ENCODE measurements at places on chromosomes 5 and 9.

DNA sequence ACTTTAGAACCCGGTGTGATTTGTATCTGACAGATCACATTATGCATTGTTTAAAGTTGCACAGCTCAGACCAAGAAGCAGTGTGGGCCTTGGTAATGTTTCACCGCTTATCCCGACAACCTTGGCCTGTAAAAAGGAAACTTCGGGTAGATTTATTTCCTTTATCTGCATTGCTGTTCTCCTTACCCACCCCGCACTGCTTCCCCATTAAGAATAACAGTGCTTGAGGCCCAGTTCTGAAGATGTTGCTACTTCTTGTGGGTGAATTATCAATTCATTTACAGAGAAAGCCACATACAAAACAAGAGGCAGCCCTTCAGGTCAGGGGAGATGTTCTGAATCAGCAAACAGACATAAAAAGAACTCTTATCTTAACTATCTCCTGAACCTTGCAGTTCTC, 8.4 kb downstream of the SMARCA2 start:
- DNase-seq, result no peak

DNA sequence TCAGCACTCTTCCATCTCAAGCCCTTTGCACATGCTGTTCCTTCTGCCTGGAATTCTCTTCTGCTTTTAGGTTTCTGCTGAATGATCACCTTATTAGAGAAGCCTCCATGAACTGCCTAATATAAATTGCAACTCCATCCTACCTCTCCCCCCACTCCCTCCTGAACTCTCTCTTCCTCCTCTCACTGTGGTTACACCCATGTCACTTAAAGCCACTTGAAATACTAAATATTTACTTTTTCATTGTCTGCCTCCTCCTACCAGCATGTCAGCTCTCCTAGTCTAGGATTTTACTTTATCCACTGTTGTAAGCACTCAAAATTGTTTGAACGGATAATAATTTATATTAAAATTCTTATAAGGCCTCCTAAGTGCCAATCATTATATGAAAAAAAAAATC, 43.8 kb downstream of the ACTL7B start:
- no peak for DNase-seq

- no peak for DNase-seq
Measured at GRCh38 chr9:96854651-96855273, 448 bp upstream of the ZNF782 start.

- DNase-seq, result no peak
Measured at GRCh38 chr5:84494453-84494852, 109.8 kb upstream of the EDIL3 start.

GRCh38 chr5:134975843-134976242, 8.1 kb downstream of the CATSPER3 start:
- no peak for DNase-seq

GRCh38 chr5:81046041-81046440, 85.9 kb downstream of the RASGRF2 start:
- DNase-seq, result no peak

DNA sequence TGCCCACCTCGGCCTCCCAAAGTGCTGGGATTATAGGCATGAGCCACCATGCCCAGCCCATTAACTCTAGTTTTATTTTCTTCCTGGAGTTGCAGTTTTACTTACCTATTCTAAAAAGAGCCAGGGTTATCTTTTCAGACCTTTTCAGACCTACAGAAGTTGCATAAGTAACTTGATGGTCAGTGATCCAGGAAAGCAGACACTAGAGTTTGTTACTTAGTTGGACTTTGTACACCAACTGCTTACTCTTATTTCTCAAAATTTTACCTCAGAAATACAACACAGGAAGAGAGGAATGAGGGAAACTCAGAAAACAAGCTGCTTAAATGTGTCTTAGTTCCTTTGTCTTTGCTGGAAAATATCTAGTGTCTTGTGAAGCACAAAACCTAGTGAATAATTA, 25.4 kb downstream of the RAD23B start:
- DNase-seq, result no peak

DNA sequence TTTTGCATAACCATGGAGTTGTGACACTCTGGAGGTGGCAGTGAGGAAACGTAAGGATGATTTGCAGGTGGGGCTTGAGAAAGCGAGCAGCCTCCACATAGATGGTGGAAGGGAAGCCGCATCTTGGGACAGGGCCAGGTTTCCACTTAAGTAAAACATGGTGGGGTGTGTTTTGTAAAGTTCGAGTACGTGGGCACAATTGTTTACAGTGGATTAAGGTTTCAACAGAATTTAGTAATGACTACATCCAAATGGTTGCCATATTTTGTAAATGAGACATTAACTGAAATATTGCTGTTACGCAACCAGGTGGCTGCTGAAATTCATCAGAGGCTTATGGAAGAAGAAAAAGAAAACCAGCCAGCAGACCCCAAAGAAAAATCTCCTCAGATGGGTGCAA, 85.4 kb upstream of the IL7R start:
- DNase-seq, result no peak

DNA sequence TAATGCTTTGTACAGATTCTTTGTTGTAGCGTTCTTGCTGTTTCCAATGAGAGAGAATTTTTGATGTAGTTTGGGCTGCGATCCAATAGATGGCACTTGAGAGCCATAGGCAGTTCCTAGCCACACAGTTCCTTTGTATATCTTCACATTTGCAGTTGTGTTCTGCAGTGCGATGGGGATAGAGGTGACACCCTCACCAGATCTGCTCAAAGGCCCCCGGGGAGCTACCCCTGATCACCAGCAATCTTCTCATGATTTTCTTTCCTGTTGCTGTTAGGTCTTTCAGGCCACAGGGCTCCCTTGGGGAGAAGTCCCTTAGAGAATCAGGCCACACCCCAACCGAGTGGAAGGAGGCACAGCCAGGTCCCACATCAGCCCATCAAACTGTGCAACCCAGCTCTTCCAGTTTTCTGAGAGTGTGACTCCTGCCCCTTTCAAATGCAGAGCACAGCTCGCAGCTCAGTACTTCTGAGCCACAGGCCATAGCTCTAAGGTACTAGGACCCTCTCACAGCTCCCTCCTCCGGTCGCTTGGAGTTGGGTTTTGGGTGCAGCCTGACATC, 353.7 kb downstream of the SLCO4C1 start:
- peak; percentile 12 for DNase-seq

- DNase-seq, result no peak
Measured at GRCh38 chr5:173742432-173742816, 126.0 kb upstream of the BOD1 start.

DNA sequence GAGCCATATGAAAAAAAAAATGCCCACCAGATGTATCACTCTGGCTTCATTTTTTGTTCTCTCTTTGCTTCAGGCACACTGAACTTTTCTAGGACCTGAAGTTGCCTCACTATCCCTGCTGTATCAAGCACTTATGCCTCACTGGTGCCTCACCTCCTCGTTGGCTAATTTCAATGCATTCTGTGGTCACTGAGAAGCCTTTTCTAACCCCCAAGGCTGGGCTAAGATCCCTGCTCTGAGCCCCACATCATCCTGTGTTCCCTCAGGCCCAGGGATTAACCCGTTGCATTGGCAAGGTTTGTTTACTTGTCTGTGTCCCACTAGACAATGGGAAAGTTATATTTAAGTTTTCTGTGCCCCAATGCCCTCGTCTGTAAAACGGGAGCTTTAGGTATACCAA, 362.7 kb downstream of the OSTF1 start:
- no peak for DNase-seq

- no peak for DNase-seq
Measured at GRCh38 chr9:136831002-136831719, 11.1 kb upstream of the AJM1 start.

DNA sequence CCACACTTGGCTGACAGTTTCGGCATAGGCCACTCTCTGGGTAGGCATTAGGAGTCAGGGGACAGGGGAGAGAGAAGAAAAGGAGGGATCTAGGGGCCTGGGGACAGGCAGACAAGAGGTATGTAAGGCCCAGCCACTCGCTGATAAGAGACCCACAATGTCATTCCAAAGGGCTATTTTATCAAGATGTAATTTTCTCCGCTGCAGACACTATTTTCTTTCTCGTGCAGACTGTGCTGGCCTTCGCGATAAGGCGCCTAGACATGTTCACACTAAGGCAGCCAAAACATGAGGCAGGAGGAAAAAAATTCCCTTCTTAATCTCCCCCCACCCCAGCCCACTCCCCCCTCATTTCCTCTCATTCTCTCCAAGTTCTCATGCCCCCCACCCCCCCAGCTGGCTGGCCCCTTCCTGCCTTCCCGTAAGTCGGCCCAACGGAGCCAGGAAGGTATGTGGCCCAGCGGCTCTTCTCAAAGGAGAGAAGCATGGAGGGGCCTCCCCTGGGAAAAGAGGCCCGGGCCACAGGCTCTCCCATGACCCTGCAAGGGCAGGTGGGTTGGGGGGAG, 44.9 kb upstream of the SYNPO start:
- DNase-seq, result no peak

DNA sequence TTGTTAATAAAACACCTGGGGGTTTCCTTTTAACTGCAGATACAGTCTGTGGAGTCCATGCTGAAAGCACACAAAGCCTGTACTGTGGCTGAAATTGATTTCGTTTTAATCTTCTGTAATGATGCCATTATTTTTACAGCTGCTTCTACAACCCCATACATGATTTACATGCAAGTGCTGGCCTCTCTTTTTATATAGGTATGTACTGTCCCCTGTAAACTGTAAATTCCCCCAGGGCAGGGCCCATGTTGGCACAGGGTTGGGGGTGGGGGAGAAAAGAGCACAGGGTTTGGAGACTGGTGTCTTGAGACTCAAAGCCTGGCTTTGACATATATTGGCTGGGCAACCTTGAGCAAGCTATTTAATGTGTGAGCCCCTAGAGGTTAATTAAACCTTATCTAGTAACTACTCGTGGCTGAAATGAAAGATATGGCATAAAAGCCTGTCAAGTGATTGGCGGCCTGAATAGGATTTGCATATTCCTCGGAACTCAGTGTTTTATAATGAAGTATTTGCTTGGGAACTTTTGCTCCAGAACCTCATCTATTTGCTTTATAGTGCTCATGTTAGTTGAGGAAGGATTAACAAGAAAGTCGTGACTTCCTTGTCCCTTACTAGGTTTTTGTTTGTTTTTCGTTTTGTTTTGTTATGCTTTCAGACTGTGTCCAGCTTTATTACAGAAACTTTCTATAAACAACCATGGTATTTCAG, 34.0 kb downstream of the KLF4 start:
- DNase-seq, result no peak

DNA sequence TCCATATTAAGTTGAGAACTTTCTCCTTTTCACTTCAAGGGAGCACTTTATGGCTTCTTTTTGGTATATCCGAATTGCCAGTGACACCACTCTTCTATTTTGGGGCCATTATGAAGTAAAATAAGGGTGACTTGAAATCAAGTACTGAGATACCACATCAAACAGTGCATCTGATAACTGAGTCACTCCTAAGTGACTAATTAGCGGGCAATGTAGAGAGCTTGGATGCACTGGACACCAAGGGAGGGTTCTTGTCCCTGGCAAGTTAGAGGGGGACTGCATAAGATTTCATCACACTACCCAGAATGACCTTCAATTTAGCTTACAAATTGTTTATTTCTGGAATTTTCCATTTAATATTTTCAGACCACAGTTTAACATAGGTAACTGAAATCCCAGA, 813.9 kb upstream of the CDH10 start:
- DNase-seq, result no peak

- DNase-seq, result no peak
Measured at GRCh38 chr5:15682566-15682965, 182.6 kb downstream of the FBXL7 start.

DNA sequence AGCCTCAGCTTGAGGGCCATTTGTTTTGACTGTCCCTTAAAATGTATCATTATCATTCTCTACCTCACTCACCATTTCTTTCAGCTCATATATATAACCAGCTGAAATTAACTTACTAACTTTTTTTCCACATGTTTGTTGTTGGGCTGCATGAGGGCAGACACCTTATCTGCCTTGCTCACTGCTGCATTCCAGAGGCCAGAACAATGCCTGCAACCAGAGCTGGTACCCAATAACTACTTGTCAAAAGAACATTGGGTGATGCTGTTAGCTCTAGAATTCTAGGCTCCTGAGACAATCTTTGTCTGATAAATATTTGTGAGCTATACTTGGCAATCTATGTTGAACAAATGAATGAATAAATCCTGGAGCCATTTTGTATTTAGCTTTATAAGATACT, 68.3 kb downstream of the HTR4 start:
- DNase-seq, result no peak

- DNase-seq, result no peak
Measured at GRCh38 chr5:5965132-5965531, 413.2 kb downstream of the MED10 start.

Measured in transverse colon (tissue), 4 donors.